Testis (tissue), 5 donors: ENCODE measurements at places on chromosomes 1 and 21. TPM values are rescaled to one million over a fixed set of nuclear protein-coding genes. Genes with fewer than 3 reads are reported as not detected.

TMEM269 gene
- polyA plus RNA-seq: 3.5 TPM

PADI2 gene
- polyA plus RNA-seq: 3.2 TPM

KRTAP19-3 gene
- not detected for polyA plus RNA-seq

CACNA1S gene
- polyA plus RNA-seq: 0.87 TPM

VWA5B1 gene
- polyA plus RNA-seq: 16.2 TPM

FCN3 gene
- polyA plus RNA-seq: 0.54 TPM

LAPTM5 gene
- 46.9 TPM for polyA plus RNA-seq

NUDT4B gene
- 7.0 TPM for polyA plus RNA-seq

NR5A2 gene
- 1.3 TPM for polyA plus RNA-seq

SELE gene
- 1.2 TPM for polyA plus RNA-seq

CD2 gene
- polyA plus RNA-seq: 5.8 TPM

VWA1 gene
- 46.6 TPM for polyA plus RNA-seq

LENEP gene
- not detected for polyA plus RNA-seq

TRPM2 gene
- 4.9 TPM for polyA plus RNA-seq

THEM5 gene
- polyA plus RNA-seq: 0.57 TPM

SUSD4 gene
- polyA plus RNA-seq: 13.9 TPM

WDR4 gene
- 14.2 TPM for polyA plus RNA-seq

KCNK1 gene
- polyA plus RNA-seq: 3.9 TPM

- DNase-seq: no peak
- no peaks in the 10 kb centered on the region for H3K36me3 ChIP-seq
- no peak overlapping the region for H3K27ac ChIP-seq
- peaks cover 11% of the 10 kb centered on the region for H3K4me1 ChIP-seq
Measured at GRCh38 chr1:40314721-40315238, 2.3 kb downstream of the COL9A2 start.

GRCh38 chr1:90731382-90732050 lies 14.4 kb upstream of the BARHL2 start:
- H3K27me3 ChIP-seq: peaks cover 6% of the 10 kb centered on the region
- no peak overlapping the region for H3K27ac ChIP-seq
- no peaks in the 10 kb centered on the region for H3K36me3 ChIP-seq
- no peaks in the 10 kb centered on the region for H3K4me1 ChIP-seq
- no peak for DNase-seq

DNA sequence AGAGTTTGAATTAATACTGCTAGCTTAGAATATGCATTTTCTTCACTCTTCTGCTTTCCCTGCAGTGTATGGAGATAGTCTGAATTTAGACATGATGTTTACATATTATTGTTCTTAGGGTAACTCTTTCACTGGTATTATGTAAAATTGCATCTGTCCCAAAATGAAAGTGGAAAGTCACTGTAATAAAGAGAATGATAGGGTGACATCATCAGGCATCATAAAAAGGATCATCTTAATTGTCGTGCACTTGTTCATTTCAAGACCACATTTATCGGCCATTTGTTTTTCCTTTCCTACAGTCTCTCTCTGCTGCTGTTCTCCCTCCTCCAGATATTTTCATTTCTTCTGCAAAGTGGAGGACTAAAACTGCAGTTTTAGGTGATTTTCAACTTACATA lies 61.9 kb upstream of the ZNF281 start:
- H3K4me3 ChIP-seq: no peak overlapping the region
- no peak for DNase-seq
- H3K36me3 ChIP-seq: no peaks in the 10 kb centered on the region
- H3K27ac ChIP-seq: no peak overlapping the region
- no peaks in the 10 kb centered on the region for H3K27me3 ChIP-seq

DNA sequence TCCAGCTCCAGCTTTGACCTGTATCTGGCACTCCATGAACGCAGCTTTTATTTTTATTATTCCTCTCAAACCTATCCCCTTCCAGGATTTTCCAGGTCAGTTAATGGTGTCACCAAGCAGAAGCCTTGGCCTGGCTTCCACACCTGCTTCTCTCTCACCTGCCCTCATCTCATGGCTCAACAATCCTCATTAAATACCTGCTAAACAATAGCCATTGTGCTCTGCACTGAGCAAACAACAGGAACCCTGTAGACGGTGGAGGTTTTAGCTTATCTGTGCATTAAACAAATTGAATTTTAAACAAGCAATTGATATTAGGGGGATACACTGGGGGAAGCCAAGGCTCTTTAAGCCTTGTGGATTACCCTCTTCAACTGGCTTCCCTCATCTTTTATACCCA lies 15.3 kb downstream of the PYCR2 start:
- no peak for DNase-seq
- no peak overlapping the region for H3K27ac ChIP-seq
- H3K4me3 ChIP-seq: no peak overlapping the region
- H3K36me3 ChIP-seq: no peaks in the 10 kb centered on the region

DNA sequence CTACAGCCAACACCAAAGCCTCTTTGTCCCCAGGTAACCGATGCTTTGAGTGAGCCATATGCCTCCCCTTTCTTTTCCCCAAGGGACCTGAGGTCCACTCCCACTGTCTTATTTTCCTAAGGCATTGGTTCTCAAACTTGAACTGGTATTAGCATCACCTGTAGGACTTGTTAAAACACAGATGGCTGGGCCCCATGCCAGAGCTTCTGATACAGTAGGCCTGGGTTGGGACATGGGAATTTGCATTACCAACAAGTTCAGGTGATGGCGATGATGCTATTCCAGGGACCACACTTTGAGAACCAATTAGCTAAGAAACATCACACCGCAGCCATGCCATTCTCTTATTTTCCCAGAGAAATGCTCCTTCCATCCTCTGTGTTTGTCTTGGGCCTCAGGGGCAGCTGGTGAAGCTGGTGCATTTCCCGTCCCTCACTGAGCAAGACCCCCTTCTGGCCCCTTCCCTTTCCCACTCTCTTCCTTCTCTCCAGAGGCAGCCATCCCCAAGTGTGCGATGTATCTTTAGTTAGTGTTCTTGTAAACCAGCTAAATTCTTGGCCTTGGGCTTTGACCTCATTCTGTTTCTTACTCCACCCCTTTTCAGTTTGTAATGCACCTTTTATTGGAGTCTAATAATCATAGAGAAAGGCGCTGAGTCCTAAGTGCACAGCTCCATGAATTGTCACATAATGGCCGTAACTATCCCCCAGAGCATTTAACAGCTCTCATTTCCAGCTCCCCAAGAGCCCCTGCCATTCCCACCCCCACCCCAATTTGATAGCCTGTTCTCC lies 14.2 kb upstream of the TTC22 start:
- H3K36me3 ChIP-seq: no peaks in the 10 kb centered on the region
- H3K27ac ChIP-seq: no peak overlapping the region
- peak; percentile 11 for DNase-seq
- H3K4me3 ChIP-seq: no peak overlapping the region
- no peaks in the 10 kb centered on the region for H3K4me1 ChIP-seq

GRCh38 chr1:224525411-224526040 lies 90.6 kb upstream of the CNIH3 start:
- no peaks in the 10 kb centered on the region for H3K4me1 ChIP-seq
- DNase-seq: no peak
- H3K4me3 ChIP-seq: no peak overlapping the region
- H3K36me3 ChIP-seq: no peaks in the 10 kb centered on the region
- H3K27ac ChIP-seq: no peak overlapping the region

DNA sequence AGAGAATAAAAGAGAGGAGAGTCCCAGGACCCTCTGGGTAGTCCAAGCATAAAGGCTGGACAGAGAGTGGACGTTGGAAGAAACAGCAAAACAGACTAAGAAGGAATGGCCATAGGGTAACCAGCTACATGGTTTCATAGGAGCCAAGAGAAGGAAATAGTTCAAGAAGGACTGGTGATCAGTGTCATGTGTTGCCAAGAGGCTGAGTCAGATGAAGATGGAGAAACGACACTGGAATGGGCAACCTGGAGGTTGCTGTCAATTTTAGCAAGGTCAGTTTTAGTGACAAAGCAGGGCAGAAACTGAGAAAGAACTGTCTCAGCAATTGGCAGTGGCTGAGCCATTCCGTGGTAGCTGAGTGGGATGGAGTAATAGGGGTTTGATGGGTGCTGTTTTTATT lies 41.4 kb downstream of the HMGB4 start:
- no peak for DNase-seq
- H3K27ac ChIP-seq: no peak overlapping the region
- no peaks in the 10 kb centered on the region for H3K4me1 ChIP-seq
- no peak overlapping the region for H3K4me3 ChIP-seq

GRCh38 chr1:208007319-208007937 lies 96.5 kb upstream of the CD34 start:
- H3K27ac ChIP-seq: no peak overlapping the region
- H3K36me3 ChIP-seq: no peaks in the 10 kb centered on the region
- H3K27me3 ChIP-seq: no peaks in the 10 kb centered on the region
- H3K4me1 ChIP-seq: peaks cover 5% of the 10 kb centered on the region

- H3K27ac ChIP-seq: no peak overlapping the region
- H3K4me1 ChIP-seq: no peaks in the 10 kb centered on the region
- H3K4me3 ChIP-seq: no peak overlapping the region
- no peaks in the 10 kb centered on the region for H3K36me3 ChIP-seq
Measured at GRCh38 chr1:194640322-194640721, 1453.9 kb upstream of the B3GALT2 start.

DNA sequence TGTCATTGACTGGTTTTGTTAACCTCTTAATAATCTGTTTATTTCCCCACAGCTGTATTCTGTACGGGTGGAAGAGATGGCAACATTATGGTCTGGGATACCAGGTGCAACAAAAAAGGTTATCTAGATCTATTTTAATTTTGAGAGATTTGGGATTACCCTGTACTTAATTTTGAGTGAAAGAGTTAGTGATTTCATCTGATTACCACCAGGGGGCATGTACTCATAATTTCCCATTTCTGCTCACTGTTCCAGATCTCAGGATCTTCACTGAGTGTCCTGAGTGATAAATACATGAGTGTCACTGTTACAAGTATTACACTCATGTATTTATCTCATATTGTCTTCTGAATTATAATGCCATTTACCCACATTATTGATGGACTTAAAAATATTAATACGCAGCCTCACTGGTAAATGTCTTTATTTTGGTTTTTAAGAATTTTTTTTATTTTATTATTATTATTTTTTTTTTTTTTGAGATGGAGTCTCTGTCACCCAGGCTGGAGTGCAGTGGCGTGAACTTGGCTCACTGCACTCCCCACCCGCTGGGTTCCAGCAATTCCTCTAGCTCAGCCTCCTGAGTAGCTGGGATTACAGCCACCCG lies 27.4 kb downstream of the DTL start:
- H3K4me3 ChIP-seq: no peak overlapping the region
- H3K27ac ChIP-seq: no peak overlapping the region
- no peaks in the 10 kb centered on the region for H3K4me1 ChIP-seq

- H3K27me3 ChIP-seq: no peaks in the 10 kb centered on the region
- no peak for DNase-seq
- H3K27ac ChIP-seq: no peak overlapping the region
- H3K36me3 ChIP-seq: no peaks in the 10 kb centered on the region
- H3K4me3 ChIP-seq: no peak overlapping the region
- H3K4me1 ChIP-seq: no peaks in the 10 kb centered on the region
Measured at GRCh38 chr1:197284966-197285365, 16.9 kb downstream of the CRB1 start.

DNA sequence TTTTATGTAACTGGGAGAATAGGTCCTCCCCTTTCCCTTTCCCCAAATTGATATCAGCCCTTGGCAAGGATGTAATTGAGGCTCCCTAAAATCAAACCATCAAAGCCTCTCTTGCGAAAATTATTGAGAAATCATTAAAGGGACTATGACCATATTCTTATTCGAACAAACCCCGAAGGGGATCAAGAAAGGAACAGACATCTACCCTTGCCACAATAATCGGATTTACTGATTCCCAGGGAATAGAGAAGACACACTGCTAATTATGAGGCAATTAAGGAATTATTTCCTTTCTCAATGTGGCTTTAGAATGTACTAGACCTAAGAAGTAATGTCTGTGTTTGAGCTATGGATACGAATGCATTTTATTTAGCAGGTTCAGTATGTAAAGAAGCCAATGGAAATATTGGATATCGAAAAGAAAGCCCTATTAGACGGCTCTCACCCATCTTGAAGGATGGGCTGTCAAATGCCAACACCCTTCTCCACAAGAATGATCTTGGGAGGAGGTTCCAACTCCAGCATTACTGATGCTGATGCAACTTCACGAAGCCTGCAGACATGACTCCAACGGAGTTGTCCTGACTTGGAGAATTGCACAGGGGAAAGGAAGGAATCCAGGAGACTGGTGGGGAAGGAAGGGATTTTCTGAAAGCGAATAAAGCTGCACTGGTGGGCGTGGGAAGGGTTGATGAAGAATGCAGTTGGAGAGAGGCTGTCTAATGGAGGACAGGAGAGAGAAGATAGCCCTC lies 11.6 kb upstream of the PTPRF start:
- no peaks in the 10 kb centered on the region for H3K4me1 ChIP-seq
- no peak overlapping the region for H3K4me3 ChIP-seq
- H3K27ac ChIP-seq: no peak overlapping the region
- no peaks in the 10 kb centered on the region for H3K36me3 ChIP-seq
- H3K27me3 ChIP-seq: no peaks in the 10 kb centered on the region

GRCh38 chr1:201900476-201900875 lies 11.8 kb downstream of the SHISA4 start:
- no peak for DNase-seq

GRCh38 chr1:65213271-65214023 lies 65.4 kb downstream of the AK4 start:
- H3K27me3 ChIP-seq: no peaks in the 10 kb centered on the region
- H3K4me3 ChIP-seq: no peak overlapping the region
- H3K36me3 ChIP-seq: no peaks in the 10 kb centered on the region
- no peak for DNase-seq
- peaks cover 5% of the 10 kb centered on the region for H3K4me1 ChIP-seq
- no peak overlapping the region for H3K27ac ChIP-seq

DNA sequence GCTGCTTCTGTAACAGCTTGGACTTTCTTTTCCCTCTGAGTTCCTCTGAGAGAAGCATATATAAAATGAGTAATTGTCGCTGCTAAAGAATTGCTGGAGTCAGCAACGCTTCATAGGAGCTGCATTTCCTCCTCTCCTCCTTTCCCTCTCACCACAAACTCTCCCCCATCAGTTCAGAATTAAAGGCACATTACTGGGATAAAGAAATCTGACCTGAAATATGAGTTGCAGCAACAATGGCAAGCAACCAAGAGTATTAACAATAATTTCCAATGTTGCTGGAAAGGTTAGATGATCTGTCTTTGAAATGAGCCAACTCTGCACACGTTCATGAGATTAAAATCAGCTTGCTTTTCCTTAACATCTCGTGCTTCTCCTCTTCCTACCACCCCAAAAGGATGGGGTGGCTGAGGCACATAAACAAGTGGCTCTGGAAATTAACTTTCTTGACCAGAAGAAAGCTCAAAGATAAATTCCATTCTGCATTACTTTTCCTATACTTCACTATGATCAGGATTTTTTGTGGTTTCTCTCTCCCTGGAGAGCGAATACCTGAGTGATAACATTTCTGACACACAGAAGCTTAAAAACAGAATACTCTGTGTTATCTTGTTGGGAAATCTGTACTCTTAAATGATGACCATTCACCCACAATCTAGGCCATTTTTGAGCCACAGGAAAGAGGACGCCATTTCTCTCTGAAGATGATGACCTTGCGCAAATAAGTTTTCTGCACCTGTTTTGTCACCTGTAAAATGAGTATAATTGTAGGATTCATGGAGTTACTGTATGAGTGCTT lies 90.2 kb downstream of the TGFBR3 start:
- no peak overlapping the region for H3K4me3 ChIP-seq
- no peaks in the 10 kb centered on the region for H3K36me3 ChIP-seq
- H3K4me1 ChIP-seq: peaks cover 15% of the 10 kb centered on the region
- H3K27me3 ChIP-seq: no peaks in the 10 kb centered on the region

GRCh38 chr1:14924455-14925331 lies 228.9 kb upstream of the TMEM51 start:
- peak overlapping the region; percentile 68 for H3K4me3 ChIP-seq
- peak overlapping the region; percentile 69 for H3K27ac ChIP-seq
- H3K27me3 ChIP-seq: no peaks in the 10 kb centered on the region
- peak; percentile 59 for DNase-seq

- no peaks in the 10 kb centered on the region for H3K27me3 ChIP-seq
- H3K36me3 ChIP-seq: no peaks in the 10 kb centered on the region
- no peak overlapping the region for H3K4me3 ChIP-seq
- DNase-seq: no peak
- H3K4me1 ChIP-seq: peaks cover 7% of the 10 kb centered on the region
- no peak overlapping the region for H3K27ac ChIP-seq
Measured at GRCh38 chr1:241608379-241609033, 31.7 kb downstream of the CHML start.
